ENCODE measurements at places on chromosomes 7 and 10.

DNA sequence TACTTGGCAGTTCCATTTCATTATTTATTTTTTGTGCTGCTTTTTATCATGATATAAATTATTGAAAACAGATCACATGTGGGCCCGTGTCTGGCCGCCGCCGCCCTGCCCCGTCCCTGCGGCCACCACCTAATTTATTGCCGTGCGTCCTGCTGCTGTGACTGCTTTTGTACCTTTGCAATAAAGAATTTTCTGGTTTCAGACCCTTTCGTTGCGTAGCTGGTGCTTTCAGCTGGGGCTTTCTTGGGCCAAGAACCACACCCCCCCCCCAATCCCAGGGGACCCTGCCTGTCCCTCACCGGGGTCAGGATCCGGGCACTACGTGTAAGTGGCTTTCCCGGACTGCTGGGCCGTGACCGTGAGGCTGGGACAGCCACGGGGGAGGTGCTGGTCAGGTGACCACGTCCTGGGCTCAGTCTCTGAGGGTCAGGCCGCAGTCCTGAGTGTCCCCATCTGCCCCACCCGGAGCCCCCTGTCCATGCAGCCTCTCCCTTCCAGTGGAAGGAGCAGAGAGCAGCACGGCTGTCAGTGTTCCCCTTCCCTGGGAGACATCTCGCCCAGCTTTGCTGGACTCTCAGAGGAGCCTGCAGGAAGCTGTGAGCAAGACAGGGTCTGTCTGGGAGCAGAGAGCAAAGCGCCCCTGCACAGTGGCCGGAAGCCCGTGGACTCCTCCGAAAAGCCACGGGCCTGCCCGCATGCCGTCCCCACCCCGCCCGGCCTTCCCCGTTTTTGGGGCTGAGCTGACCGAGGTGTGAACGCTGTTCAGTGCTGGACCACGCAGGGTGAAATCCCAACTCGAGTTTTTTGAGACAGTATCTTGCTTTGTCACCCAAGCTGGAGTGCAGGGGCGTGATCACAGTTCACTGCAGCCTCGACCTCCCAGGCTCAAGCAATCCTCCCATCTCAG lies 12.6 kb downstream of the MAFK start:
- peaks cover 32% of the 10 kb centered on the region for H3K36me3 ChIP-seq
- H3K4me1 ChIP-seq: no peaks in the 10 kb centered on the region
- H3K27ac ChIP-seq: no peak overlapping the region
- no peaks in the 10 kb centered on the region for H3K27me3 ChIP-seq
- H3K4me3 ChIP-seq: no peak overlapping the region

GRCh38 chr10:122500194-122500593 lies 38.8 kb downstream of the HTRA1 start:
- H3K4me3 ChIP-seq: no peak overlapping the region
- no peak for DNase-seq
- H3K4me1 ChIP-seq: no peaks in the 10 kb centered on the region
- no peak overlapping the region for H3K27ac ChIP-seq
- no peaks in the 10 kb centered on the region for H3K36me3 ChIP-seq

GRCh38 chr7:19851504-19851903 lies 78.1 kb upstream of the TMEM196 start:
- no peak for DNase-seq
- no peaks in the 10 kb centered on the region for H3K36me3 ChIP-seq
- H3K27ac ChIP-seq: no peak overlapping the region

- H3K4me3 ChIP-seq: no peak overlapping the region
- H3K4me1 ChIP-seq: peaks cover 15% of the 10 kb centered on the region
- H3K36me3 ChIP-seq: no peaks in the 10 kb centered on the region
Measured at GRCh38 chr7:40571796-40572195, 437.0 kb downstream of the SUGCT start.

DNA sequence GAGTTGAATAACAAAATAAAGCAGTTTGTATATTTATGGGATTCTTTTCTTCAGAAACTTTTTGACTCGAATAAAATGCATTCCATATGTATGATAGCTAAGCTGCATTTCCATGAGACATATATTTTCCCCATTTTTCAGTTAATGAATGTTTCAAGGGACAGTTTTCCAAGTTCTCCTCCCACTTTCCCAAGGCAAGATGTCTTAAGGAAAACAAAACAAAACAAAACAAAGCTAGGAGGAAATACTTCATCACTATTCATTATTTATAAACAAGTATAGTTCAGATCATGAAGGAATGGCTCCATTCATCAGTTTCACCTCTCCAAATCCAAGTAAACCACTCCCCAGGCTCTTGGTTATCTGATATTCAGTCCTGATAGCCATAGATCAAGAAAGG lies 261.0 kb downstream of the WDR11 start:
- no peak overlapping the region for H3K27ac ChIP-seq
- H3K36me3 ChIP-seq: no peaks in the 10 kb centered on the region
- no peaks in the 10 kb centered on the region for H3K4me1 ChIP-seq
- DNase-seq: no peak
- no peaks in the 10 kb centered on the region for H3K27me3 ChIP-seq

DNA sequence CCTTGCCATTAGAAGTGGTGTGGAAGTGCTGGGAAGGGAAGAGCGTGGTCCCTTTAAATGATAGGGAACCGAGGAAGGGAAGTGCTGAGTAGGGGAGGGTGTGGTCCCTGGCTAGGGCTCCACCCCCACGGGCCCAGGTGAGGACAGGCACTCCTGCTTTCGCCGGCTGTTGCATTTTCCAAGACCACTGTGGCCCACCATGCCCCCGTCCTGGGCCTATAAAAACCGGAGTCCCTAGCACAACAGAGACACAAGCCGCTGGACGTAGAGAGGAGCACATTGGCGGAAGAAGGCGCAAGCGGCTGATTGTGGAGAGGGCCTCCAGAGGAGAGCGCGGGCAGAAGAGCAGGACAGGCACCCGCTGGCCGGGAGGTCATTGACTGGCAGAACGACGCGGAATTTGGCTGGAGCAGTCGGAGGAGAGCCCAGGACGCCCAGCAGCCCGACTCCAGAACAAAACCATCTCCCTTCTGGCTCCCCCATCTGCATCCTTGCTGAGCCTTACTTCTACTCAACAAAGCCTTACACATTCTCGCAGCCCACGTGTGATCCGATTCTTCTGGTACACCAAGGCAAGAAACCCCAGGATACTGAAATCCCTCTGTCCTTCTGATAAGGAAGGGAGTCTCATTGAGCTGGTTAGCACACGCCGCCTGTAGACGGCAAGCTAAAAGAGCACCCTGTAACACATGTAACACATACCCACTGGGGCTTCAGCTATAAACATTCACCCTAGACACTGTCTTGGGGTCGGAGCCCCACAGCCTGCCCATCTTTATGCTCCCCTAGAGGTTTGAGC lies 146.2 kb upstream of the LYZL1 start:
- peaks cover 10% of the 10 kb centered on the region for H3K27me3 ChIP-seq
- H3K36me3 ChIP-seq: no peaks in the 10 kb centered on the region
- H3K27ac ChIP-seq: no peak overlapping the region
- no peak overlapping the region for H3K4me3 ChIP-seq
- no peak for DNase-seq

DNA sequence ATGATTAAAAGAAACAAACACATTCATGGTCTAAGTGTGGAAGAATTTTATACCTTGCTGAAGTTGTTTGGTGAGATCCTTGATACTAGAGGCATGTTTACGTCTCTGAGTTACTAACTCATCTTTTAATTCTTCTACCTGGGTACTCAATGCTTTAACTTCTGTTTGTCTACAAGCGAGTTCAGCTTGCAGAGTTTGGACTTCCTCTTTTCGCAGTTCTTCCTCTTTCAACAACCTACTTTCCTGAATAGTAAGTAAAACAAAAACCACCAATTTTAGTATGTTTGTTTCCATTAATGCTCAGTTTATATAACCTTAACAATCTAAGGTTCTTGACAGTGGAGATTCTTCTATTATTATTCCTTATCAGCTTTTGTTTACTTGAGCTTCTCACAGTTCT lies 42.9 kb downstream of the CCDC186 start:
- no peak overlapping the region for H3K4me3 ChIP-seq
- no peak overlapping the region for H3K27ac ChIP-seq
- H3K4me1 ChIP-seq: no peaks in the 10 kb centered on the region
- H3K36me3 ChIP-seq: peaks cover 40% of the 10 kb centered on the region

DNA sequence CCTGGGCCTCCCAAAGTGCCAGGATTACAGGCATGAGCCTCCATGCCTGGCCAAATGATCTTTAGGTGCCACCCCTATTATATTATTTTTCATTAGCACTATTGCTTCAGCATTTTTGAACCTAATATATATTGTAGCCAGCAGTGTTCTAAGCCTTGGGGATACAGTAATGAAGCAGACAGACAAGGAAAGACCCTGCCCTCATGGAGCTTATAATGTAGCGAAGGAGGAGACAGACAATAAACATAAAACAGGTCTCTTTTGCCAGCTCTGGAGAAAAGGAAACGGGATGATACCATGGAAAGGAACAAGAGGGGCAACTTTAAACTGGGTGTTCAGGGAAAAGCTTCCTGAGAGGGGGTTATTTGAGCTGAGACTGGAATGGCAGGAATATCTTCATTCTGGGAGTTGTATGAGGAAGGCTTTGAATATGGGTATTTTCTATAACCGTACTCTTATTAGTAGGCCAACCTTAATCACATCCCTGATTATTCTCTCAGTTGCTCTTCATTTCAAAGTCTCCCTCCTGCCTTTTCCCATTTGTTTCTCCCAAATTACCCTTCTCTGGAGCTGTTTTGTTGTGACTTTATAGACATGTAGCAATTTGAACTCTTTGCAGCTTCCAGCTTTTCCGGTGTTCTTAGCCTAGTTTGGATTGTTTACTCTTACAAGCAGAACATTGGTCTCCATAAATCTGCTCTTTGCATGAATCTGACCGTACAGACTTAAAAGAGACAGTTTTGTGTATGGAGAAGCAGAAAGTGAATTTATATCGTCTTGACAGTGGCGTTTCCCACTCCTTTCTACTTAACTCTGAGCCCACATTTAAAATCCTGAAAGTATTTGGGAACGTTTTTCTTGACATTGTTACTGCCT lies 19.0 kb downstream of the PRKAR2B start:
- H3K36me3 ChIP-seq: no peaks in the 10 kb centered on the region
- no peak overlapping the region for H3K27ac ChIP-seq
- no peaks in the 10 kb centered on the region for H3K4me1 ChIP-seq

DNA sequence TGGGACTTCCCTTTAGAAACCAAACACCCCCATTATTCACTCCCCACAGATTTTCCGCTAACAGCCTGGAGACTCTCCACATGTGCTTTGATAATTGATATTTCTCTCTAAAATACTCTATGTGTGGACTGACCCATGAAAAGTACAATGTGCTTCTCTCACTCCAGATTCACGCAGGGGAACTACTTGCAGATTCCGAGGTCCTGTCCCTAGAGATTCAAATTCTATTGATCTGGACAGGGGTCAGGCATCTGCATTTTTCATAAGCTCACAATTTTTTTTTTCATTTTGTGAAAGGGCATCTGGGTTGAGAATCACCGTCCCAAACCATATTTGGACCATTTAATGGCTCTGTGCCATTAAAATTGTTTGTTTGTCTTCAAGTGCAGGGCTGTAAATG lies 98.7 kb downstream of the CALCR start:
- no peak overlapping the region for H3K4me3 ChIP-seq
- no peaks in the 10 kb centered on the region for H3K4me1 ChIP-seq
- no peak overlapping the region for H3K27ac ChIP-seq
- DNase-seq: no peak

GRCh38 chr10:85850736-85851135 lies 515.9 kb downstream of the GRID1 start:
- peaks cover 2% of the 10 kb centered on the region for H3K27me3 ChIP-seq
- H3K36me3 ChIP-seq: no peaks in the 10 kb centered on the region
- DNase-seq: no peak
- H3K4me1 ChIP-seq: no peaks in the 10 kb centered on the region
- H3K27ac ChIP-seq: no peak overlapping the region

GRCh38 chr7:28725045-28725642 lies 233.0 kb downstream of the TRIL start:
- no peak for DNase-seq
- H3K4me1 ChIP-seq: no peaks in the 10 kb centered on the region
- no peak overlapping the region for H3K27ac ChIP-seq
- H3K4me3 ChIP-seq: no peak overlapping the region
- H3K27me3 ChIP-seq: peaks cover 16% of the 10 kb centered on the region

- H3K27me3 ChIP-seq: peaks cover 6% of the 10 kb centered on the region
- H3K36me3 ChIP-seq: no peaks in the 10 kb centered on the region
- H3K4me3 ChIP-seq: no peak overlapping the region
- no peaks in the 10 kb centered on the region for H3K4me1 ChIP-seq
Measured at GRCh38 chr7:104914421-104914820, 99.6 kb upstream of the KMT2E start.

GRCh38 chr7:94294471-94295131 lies 100.1 kb upstream of the COL1A2 start:
- H3K27me3 ChIP-seq: peaks cover 3% of the 10 kb centered on the region
- H3K36me3 ChIP-seq: no peaks in the 10 kb centered on the region
- H3K27ac ChIP-seq: no peak overlapping the region
- no peak for DNase-seq

GRCh38 chr7:94996369-94996768 lies 89.0 kb downstream of the PPP1R9A start:
- no peak overlapping the region for H3K27ac ChIP-seq
- no peak overlapping the region for H3K4me3 ChIP-seq
- no peaks in the 10 kb centered on the region for H3K27me3 ChIP-seq

DNA sequence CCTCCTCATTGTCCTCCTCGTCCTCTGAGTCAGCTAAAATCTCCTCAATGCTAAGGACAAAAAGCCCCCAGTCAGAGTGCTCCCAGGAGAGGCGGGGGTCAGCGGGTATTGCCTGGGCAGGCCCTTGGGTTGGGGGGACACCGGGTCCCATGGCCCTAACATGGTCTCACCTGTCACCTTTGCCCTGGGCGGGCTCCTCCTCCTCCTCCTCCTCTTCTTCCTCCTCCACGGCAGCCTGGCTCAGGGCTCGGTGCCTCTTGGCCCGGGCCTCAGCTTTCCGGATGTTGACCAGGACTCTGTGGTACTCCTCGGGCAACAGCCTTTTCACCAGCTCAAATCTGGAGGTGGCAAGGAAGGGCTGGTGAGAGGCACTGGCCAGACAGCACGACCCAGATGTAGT lies 32.0 kb upstream of the FRAT2 start:
- H3K4me1 ChIP-seq: no peaks in the 10 kb centered on the region
- no peak for DNase-seq
- H3K4me3 ChIP-seq: no peak overlapping the region
- H3K27me3 ChIP-seq: no peaks in the 10 kb centered on the region
- no peak overlapping the region for H3K27ac ChIP-seq

- peak; percentile 23 for DNase-seq
- no peaks in the 10 kb centered on the region for H3K4me1 ChIP-seq
- no peaks in the 10 kb centered on the region for H3K36me3 ChIP-seq
- H3K4me3 ChIP-seq: no peak overlapping the region
- H3K27ac ChIP-seq: no peak overlapping the region
Measured at GRCh38 chr7:116802746-116803152, 59.6 kb upstream of the CAPZA2 start.

DNA sequence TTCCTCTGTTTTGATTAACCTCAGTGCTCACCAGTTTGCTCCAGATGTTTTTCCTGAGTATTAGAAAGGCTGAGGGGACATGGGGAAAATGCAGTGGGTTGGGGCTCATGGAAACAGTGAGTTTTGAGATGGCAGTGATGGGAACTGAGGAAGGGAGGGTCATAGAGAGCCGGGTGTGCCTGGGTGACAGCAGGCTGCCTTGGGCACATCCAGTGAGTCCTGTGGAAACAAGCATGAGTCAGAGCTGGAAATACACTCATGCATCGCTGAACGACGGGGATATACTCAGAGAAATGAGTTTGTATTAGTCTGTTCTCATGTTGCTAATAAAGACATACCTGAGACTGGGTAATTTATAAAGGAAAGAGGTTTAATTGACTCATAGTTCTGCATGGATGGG lies 202.2 kb downstream of the TMEM178B start:
- no peaks in the 10 kb centered on the region for H3K4me1 ChIP-seq
- no peak for DNase-seq
- no peak overlapping the region for H3K27ac ChIP-seq
- H3K4me3 ChIP-seq: no peak overlapping the region

GRCh38 chr7:6562106-6562505 lies 10.8 kb upstream of the GRID2IP start:
- no peak for DNase-seq
- no peaks in the 10 kb centered on the region for H3K4me1 ChIP-seq
- no peaks in the 10 kb centered on the region for H3K36me3 ChIP-seq
- no peaks in the 10 kb centered on the region for H3K27me3 ChIP-seq
